ENCODE measurements at places on chromosomes 16 and 17. TPM values are rescaled to one million over a fixed set of nuclear protein-coding genes. Genes with fewer than 3 reads are reported as not detected.

DNA sequence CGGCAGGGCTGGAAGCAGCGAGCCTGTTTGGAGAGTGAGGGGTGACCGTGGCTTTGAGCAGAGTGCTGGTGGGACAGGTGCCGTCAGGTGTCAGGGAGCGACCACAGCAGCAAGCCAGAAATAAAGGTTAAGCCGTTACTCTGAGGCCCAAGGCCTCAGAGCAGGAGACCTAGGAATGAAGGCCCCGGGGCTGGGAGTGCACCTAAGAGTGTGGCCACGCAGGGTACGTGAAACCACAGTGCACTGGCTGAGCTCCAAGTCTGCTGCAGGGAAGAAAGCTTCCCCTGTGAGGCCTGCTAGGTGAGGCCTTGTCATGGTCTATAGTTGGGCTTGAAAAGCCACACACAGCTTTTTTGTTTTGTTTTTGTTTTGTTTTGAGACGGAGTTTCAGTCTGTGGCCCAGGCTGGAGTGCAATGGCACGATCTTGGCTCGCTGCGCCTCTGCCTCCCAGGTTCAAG, 8.7 kb downstream of the CLUAP1 start:
- DNase-seq: no peak

GRCh38 chr17:83077939-83078338, 1.5 kb upstream of the METRNL start:
- no peak for DNase-seq

DNA sequence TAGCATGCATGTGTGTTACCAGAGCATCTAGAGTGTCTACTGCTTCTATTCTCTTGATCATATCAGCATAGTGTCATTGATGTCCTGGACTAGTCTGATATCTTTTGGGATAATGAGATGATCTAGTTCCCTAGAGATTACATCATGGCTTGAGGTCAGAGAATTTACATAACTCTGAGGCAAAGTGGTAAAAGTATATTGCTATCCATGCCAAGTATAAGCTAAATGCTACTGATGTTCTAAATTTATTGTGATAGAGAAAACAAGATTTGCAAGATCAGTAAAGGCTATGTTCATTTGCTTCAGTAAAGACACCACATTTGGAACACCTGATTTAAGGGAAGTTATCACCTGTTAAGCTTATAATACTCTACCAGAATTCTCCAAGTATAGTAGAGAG, 280.7 kb upstream of the PSMD7 start:
- no peak for DNase-seq

- no peak for DNase-seq
These were observed 17.8 kb downstream of the CDH8 start for GRCh38 chr16:62018301-62019060.

DNA sequence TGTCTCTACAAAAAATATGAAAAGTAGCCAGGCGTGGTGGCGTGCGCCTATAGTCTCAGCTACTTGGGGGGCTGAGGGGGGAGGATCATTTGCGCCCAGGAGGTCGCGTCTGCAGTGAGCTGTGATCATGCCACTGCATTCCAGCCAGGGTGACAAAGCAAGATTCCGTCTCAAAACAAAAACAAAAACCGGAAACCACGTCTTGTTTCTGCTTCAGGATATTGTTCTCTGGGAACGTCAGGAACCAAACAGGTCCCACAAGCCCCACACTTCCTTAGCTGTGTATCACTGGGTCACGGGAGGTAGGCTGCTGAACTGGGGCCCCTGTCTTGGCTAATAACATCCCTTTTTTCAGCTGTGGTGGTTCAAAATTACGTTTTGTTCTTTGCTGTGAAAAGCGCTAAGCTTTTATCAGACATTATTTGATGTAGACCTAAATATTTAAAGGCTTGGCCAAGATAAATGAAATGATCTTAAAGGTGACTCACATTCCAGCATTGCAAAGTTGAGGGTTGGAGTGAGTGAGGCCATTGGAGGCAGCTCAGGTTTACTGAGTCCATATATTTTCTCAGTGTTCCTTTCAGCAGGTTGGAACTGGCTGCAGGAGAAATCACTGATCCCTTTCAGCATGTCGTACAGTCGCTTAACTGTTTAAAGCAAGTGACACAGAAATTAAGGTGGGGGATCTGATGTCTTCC, 16.4 kb upstream of the SEC14L1 start:
- peak; percentile 67 for DNase-seq

DNA sequence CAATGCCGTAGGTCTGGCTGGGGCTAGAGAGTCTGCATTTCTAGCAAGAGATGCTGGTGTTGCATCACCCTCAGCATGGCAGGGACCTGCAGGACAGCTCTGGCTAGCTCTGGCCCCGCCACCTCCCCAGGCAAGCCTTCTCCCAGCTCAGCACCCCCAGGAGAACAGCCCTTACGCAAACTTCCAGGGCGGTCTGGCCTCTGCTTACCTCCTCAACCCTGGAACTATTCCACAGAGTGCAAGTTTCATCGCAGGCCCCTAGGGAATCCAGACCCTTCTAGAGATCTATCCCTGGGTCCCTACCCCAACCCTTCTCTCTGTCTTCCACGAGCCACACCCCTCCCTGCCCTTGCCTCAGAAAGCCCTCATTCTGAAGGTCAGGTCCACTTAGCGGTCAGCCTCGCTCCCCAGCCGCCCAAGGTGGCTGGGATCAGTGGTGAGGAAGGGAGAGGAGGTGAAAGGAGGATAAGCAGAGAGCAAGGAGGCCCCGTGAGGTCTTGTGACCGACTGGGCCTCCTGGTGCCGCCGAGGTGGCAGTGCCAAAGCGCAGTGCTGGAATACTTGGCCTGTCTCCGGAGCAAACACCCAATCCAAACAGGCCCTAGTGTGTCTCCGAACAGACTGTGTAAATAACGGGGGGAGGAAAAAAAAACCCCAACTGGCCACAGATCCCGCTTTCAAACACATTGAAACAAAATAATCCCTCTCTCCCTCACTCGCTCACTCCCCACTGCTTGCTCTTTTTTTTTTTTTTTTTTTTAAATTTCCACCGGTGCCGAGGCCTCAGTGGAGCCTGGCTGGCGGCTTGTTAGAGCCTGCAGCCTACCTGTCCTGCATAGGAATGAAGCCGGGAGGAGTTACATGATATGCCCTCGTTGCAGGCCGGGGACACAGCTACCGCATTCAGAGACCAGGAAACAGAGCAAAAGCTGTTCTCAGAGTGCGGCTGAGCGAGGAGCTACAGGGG, 380.9 kb downstream of the SOX9 start:
- no peak for DNase-seq

- no peak for DNase-seq
These were observed 72.8 kb upstream of the MED9 start for GRCh38 chr17:17403899-17404576.

GRCh38 chr17:82287868-82288801, 14.6 kb upstream of the CSNK1D start:
- no peak for DNase-seq

- DNase-seq: no peak
These were observed at the start of gene NEURL4 for GRCh38 chr17:7328840-7329373. NEURL4 (minus strand) TSS chr17:7329335; CDS start chr17:7329312, 23 bp downstream.

DNA sequence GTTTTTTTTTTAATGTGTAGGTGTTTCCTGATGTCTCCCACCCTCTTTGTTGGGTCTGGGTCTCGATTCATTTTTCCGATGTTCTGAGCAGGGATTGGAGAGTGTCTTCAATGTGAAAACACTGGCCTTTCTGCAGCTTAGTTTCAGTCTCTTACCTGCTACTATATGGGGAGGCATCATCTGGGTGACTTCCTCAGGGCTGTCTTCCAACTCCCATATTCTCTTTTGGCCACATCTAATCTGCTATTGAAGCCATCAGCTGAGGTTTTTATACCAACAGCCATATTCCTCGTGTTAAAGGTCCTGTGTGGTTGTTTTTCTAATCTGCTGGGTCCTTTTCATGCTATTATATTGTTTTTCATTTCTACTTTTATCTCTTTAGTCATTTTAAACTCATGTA, 13.2 kb upstream of the SSTR5 start:
- no peak for DNase-seq

- no peak for DNase-seq
These were observed 763 bp upstream of the SOX9 start for GRCh38 chr17:72119873-72120641.

DNA sequence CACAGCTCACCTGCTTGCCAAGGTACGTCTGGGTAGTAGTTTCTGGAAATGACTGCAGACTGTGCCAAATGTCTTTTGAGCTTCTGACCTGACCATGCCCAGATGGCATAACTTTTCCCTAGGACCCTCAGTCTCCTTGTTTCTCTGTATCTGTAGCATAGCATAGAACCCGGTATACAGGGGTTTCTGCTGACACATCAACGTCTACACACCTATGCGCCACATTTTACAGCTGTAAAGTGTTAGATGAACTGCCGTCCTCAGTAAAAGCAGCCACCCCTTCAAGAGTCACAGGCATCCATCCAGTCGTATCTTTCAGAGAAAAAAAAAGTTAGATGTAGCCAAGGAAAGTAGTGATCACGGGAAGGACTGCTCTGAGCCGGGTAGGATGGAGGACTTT, 17.4 kb downstream of the KCTD2 start:
- DNase-seq: no peak

DNA sequence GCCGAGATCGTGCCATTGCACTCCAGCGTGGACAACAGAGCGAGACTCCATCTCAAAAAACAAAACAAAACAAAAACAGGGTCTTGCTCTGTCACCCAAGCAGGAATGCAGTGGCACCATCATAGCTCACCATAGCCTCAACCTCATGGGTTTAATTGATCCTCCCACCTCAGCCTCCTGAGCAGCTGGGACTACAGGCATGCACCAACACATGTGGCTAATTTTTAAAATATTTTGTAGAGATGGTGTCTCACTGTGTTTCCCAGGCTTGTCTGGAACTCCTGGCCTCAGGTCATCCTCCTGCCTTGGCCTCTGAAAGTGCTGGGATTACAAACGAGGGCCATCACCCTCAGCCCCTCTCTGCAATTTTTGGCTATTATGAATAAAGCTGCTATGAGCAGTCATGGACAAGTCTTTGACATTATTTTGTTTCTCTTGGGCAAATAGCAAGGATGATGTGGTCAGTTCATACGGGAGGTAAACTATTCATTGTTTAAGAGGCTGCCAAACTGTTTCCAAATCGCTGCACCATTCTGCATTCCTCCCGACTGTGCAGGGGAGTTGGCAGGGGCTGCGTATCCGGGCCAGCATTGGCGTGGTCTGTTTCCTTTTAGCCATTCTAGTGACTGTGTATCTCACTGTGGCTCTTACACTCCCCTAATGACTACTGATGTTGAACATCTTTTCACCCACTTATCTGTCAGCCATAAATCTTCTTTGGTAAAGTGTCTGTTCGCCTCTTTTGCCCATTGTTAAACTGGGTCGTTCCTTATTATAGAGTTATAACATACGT, 21.1 kb downstream of the EIF4A3 start:
- DNase-seq: no peak

- no peak for DNase-seq
These were observed 30.2 kb downstream of the CACNG5 start for GRCh38 chr17:66865151-66865550.

Gene ZNF267
- 32.3 TPM for total RNA-seq

Gene HOXB1
- total RNA-seq: not detected

Gene CTRB1
- not detected for total RNA-seq
